H4 (cell line): ENCODE measurements at places on chromosomes 6 and 20. TPM values are rescaled to one million over a fixed set of nuclear protein-coding genes. Genes with fewer than 3 reads are reported as not detected.

- DNase-seq, result no peak
Measured at GRCh38 chr6:163525926-163526325, 111.4 kb downstream of the QKI start.

DNA sequence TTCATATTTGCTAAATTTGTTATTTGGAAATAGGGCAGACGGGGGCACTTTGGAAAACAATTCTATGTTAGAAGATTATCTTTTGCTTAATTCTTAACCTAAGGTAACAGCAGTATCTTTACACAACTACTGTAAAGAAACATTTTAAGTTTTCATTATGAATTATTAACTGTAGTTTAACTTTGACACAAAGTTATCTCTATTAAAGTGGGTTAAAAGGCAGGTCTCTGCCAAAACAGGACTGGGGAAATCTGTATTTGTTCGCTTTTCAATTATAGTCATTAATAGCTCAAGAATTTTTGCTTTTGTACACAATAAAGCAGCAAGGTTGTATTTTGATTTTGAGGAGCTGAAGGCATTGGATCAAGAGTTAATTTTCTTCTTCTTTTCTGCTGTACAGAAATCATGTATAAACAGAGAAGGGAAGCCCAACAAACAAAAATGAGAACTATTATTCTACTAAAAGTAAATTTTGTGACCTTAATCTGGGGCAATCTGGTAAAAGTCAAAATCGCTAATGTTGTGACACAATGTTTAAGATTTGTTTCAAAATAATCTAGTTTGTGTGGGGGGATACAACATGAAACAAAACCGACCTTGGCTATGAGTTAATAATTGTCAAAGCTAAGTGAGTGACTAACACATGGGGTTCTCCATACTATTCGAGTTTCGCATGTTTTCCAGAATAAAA lies 2.9 kb downstream of the STAU1 start:
- no peak for DNase-seq

EXOC2 gene
- 57.0 and 62.4 TPM in 2 replicates for total RNA-seq

GJE1 gene
- total RNA-seq, result not detected in 2 replicates
